Stimulated activated CD4-positive, alpha-beta T cell treated with anti-CD3 and anti-CD28 coated beads, Interleukin-1b, Interleukin-23, amount 100 ng/mL, for 24 hours (primary cell): ENCODE measurements at places on chromosomes 6 and 20.
A peak's percentile ranks its signal among the peaks of the same experiment; 100 is the strongest.

DNA sequence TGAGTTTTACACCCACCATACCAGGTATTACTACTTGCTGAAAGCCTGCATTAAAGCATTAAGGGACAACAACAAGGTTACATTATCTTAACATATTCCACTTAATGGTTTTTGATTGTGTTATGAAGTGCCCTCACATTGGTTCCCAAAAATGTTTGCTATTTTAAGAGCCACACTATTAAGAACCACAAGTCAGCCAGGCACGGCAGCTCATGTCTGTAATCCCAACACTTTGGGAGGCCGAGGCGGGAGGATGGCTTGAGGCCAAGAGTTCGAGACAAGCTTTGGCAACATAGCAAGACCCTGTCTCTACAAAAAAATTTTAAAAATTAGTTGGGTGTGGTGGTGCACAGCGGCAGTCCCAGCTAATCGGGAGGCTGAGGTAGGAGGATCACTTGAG is 28.2 kb downstream of the ATXN1 start:
- no peak for DNase-seq

- DNase-seq: no peak
These were observed 8.4 kb downstream of the ARFGAP1 start for GRCh38 chr20:63280929-63281545.

DNA sequence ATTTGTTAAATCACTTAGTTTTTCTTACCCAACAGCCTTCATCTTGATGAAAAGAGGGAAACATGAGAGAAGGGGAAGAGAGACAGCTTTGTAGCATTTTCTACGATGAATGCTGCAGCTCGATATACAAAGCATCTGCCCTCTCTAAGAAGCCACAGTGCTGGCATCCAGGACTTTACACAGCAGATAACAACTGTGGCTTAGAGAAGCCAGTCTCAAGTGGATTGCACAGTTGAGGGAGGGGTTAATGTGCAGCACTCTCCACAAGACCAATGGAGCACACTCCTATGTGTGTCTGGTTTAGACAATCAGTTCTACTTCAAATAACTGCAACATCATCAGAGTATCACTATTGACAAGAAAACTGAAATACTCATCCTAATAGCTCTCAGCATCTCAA is 5.8 kb downstream of the C6orf120 start:
- DNase-seq: no peak

- no peak for DNase-seq
These were observed 31.0 kb downstream of the THEMIS start for GRCh38 chr6:127869772-127870404.

GRCh38 chr6:78589436-78589835 is 277.9 kb upstream of the IRAK1BP1 start:
- DNase-seq: no peak

DNA sequence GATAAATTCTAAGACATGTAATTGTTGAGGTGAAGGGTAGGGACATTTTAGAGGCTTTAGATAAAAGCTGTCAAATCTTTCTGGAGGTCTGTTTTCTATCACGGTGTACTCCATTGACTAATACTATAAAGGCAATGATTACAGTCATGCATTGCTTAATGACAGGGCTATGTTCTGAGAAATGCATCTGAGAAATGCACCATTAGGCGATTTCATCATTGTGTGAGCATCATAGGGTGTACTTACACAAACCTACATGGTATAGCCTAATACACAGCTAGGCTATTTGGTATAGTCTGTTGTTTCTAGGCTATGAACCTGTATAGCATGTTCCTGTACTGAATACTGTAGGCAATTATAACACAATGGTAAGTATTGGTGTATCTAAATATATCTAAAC is 71.3 kb upstream of the FYN start:
- DNase-seq: no peak

DNA sequence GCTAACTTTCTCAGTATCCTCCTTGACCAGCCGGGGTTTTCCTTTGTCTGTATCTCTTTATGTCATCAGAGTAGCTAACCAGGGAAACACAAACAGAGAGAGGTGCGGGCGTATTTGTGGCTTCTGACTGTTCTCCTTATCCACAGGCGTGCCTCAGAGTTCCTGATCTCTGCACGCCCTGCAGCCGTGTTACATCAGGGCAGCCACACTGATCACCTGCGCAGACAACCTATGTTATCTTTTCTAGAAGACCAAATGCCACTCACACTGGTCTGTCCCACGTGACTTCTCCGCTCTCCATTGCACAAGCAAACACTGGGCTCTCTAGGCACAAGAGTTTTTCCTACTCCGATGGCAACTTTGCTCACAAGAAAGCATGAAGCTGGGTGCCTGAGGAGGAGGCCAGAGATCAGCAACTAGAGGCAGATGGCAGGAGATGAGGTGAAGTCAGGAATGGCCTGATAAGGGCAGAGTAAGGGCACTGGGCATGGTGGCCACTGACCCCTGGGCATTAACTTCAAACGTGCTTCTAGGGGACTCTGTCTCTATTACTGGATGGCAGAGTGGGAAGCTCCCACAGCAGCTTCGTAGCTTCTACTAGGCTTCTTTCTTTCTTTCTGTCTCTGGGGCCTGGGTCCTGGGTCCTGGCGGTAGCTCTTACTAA is 4.5 kb downstream of the PDE10A start:
- no peak for DNase-seq

DNA sequence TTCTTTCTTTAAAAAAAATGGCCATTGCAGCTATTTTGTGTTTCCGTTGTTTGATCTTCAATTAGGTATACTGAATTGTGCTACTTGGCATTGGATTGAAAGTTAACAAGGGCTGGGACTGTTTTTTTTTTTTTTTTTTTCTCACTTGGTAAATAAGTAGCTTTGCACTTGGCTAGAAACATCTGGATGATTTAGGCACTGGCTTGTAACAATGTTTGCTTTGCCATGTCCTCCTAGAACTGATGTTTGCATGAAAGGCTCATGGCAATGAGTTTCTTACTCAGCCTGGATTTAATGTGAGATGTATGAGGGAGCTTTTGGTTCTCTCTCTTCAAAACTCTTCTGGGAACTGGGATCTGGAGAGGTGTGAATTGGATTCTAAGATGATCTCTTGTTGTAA is 414.1 kb downstream of the CDH26 start:
- no peak for DNase-seq

- no peak for DNase-seq
These were observed 36.5 kb downstream of the TRAM2 start for GRCh38 chr6:52540286-52540902.

GRCh38 chr20:44081476-44081875 is 105.5 kb downstream of the JPH2 start:
- no peak for DNase-seq

- peak; percentile 16 for DNase-seq
These were observed 94.0 kb downstream of the SHLD1 start for GRCh38 chr20:5844063-5844681.

DNA sequence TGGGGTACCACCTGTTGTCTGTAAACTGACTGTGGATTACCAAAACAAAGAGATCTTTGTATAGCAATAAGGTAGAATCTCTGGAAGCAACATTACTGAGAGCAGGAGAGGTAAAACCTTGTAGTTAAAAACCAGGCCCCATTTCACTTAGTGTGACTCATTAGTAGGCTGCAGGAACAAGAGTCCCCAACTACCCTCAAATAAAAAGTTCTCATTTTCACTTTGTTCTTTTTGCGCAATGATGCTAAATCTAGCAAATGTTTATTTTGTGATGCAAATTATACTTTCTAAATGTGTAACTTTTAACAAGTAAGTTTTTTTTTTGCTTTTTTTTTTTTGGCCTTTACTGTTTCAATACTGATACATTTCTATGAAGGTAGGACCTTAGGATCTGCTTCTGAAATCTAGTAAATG is 67.1 kb downstream of the ESF1 start:
- no peak for DNase-seq

DNA sequence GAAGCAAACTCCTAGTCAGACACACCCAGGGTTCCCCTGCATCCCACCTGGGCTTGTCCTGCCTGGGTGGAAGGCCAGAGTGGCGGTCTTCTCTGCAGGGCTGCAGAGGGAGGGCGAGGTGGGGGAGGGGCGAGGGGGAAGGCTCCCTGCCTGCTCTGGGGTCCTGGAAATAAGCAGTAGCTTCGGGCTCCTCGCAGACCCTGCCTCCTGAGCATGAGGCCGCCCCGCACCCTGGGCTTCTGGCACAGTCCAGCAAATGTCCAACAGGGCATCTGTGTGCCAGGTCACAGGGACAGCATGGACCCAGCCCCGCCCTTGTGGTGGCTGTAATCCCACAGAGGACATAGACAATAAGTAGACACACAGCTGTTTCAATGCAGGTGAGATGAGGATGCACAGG is 193.8 kb downstream of the TAF4 start:
- DNase-seq: no peak

GRCh38 chr6:21628160-21628559 is 34.6 kb downstream of the SOX4 start:
- DNase-seq: no peak

- no peak for DNase-seq
These were observed 111.9 kb downstream of the TBC1D7 start for GRCh38 chr6:13216236-13217014.

- no peak for DNase-seq
These were observed 222.6 kb downstream of the OTOR start for GRCh38 chr20:16970776-16971175.

GRCh38 chr20:24617757-24618450 is 148.5 kb downstream of the SYNDIG1 start:
- no peak for DNase-seq

DNA sequence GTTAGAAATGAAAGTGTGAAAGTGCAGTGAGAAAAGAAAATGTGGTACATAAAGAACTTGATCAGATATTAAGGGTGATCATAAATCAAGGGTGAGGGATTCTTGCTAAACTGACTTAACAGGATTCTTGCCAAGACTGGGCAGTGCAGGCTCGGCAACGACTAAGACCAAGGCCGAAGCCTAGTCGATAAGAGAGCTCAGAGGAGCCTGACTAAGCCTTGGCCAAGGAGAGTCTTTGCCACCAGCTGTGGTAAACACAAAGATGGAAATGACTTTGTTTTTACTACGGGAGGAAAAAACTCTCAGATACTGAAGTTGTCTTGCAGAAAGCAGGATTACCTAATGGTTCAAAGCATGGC is 196.6 kb downstream of the LY86 start:
- DNase-seq: no peak

- no peak for DNase-seq
These were observed 155.1 kb downstream of the EYA2 start for GRCh38 chr20:47049771-47050170.

GRCh38 chr6:61980622-61981021 is 305.4 kb downstream of the KHDRBS2 start:
- DNase-seq: no peak

DNA sequence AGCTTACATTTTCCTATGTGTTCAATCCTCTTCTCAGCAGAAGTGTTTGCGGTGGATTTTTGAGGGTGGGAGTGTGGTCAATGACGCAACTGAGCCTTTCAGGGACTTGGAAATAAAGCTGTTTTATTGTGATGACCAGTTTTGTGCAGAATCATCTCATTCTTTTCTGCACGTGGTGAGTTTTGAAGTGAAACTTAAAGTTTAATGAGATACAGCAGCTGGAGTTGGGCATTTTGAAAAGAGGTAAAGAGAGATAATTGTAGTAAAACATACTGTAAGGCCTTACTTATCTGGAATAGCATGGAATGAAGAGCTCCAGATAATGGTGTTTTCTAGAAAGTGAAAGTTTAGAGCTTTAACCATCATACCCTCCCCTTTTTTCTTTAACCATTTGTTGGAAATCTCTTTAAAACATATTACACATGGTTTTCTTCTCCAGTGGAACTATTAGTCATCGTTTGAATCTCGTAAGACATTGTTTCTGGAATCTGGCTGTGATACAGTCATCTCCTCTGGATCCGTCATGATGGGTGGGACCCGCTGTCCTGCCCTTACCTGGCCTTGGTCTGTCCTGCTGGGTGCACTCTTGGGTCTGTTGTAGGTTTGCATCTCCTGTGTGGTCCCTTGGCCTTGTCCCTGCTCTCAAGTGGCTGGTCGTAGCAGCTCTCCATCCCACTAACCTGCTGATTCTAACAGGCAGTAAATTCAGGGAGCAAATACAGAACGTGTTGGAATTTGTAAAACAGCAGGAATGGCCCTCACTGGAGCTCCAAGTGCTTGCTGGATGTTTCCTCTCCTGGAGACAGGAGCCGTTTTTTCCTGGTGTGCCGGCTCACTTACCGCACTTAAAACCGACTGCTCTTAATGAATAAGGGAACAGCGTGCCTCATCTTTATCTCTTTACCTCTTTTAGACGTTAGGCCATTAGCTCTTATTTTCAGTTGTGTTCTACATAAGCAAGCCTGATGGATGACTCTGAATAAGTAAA is 29.8 kb downstream of the UST start:
- DNase-seq: no peak

GRCh38 chr20:62665826-62666735 is 23.8 kb downstream of the SLCO4A1 start:
- no peak for DNase-seq

DNA sequence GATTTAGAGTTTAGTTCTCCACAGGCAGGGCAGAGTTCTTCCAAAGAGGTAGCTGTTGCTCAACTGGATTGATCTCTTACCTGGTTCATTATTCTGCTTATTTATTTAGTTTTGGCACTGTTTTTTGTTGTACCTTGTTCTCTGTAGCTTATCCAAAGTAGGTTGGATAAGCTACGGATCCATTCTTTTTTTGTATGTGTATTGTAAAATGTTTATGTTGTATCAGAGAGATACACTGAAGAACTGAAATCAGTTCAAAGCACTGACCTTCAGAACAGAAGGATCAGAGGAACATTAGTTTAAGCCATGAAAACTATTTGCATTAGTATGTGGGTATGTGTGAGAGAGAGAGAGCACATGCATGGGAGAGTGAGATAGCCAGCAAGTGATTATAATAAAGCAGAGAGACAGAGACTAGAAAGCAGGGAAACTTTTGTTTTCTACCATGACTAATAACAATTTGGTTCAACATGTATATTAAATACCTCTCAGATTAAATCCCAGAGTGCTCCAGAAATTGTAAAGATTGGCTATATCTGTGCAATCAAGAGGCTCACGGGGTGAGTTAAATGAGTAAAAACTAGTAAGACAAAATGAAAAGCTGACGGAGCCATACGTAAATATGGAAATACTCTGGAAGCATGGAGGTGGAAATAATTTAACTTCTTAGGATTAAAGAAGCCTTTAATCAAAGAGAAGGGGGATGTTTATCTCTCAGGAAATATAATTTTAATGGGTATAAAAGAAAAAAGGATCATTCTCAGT is 40.2 kb downstream of the ITCH start:
- DNase-seq: no peak

DNA sequence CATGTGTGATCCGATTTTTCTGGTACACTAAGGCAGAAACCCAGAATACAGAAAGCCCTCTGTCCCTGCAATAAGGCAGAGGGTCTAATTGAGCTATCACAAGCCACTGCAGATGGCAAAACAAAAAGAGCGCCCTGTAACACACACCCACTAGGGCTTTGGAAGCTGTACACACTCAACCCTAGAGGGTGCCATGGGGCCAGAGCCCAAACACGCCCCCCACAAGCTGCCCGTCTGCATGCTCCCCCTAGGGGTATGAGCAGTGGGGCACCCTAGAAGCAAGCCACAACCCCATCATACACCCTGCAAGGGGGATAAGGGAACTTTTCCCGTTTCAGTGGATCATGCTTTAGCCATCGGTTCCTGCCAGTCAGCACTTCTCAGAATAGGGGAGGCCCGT is 62.2 kb upstream of the PDE10A start:
- no peak for DNase-seq

- DNase-seq: no peak
These were observed at the start of gene CCN2 for GRCh38 chr6:131950767-131951575. Gene CCN2, minus strand, starts transcription at chr6:131951372. Its CDS starts 200 bp downstream, at chr6:131951172.
